ENCODE measurements at places on chromosomes 7 and 10.
A peak's percentile ranks its signal among the peaks of the same experiment; 100 is the strongest.

- DNase-seq: no peak
These were observed 621.3 kb downstream of the ANKRD7 start for GRCh38 chr7:118845791-118846190.

DNA sequence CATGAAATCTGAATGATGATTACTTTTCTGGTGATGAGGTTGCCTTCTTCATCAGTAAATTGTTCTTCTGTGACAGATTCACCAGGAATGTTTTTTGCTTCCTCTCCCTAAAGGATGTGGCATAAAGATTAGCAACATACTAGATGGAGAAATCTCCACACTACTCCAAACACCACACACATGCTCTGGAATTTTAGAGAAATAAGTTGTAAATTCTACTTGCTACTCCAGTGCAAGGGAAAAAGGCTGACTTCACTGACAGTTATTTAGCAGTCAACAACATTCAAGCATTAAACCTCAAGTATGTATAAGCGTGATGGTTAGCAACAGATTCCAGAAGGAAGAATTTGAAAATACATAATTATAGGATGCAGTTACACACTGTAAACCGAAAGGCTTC, 137.9 kb upstream of the CCDC6 start:
- no peak for DNase-seq

DNA sequence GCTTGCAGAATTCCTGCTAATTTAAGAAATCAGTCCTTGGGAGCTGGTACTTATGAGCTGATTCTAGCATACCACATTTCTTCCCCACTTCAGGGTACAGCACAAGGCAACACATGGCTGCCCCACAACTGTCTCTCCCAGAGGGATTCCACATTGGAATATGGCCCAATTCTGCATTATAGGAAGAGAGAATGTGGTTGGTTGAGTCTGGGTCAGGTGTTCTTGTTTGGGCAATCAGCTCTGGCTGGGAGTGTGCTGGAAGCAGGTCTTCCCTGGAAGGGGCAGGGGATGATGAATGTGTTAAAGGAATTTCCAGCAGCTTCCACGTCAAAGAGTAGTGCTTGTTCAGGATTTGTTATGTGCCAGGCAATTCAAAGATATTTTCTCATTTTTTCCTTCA, 95.7 kb downstream of the BUB3 start:
- DNase-seq: no peak

GRCh38 chr7:148699782-148700629, 1.3 kb downstream of the CUL1 start:
- no peak for DNase-seq

DNA sequence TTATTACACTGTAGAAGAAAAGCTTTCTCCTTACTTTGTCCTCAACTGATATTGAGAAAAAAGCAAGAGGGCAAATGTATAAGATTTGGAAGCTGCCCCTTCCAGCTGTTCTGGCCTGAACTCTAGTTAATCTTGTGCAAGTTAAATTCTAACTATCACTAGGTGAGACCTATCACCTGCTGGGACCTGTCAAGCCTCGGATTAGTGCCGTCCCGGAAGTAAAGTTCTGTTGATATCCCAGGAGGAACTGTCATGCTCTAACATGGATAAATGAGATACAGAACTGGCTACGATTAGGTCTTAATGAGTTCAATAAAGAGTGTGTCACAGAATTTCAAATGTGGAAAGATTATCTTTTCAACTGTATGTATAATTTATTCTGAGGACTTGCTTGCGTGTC, 1.2 kb upstream of the BPGM start:
- no peak for DNase-seq

GRCh38 chr7:137454767-137455166, 111.2 kb upstream of the PTN start:
- DNase-seq: peak; percentile 28

GRCh38 chr10:58653139-58653538, 140.5 kb downstream of the BICC1 start:
- DNase-seq: no peak

DNA sequence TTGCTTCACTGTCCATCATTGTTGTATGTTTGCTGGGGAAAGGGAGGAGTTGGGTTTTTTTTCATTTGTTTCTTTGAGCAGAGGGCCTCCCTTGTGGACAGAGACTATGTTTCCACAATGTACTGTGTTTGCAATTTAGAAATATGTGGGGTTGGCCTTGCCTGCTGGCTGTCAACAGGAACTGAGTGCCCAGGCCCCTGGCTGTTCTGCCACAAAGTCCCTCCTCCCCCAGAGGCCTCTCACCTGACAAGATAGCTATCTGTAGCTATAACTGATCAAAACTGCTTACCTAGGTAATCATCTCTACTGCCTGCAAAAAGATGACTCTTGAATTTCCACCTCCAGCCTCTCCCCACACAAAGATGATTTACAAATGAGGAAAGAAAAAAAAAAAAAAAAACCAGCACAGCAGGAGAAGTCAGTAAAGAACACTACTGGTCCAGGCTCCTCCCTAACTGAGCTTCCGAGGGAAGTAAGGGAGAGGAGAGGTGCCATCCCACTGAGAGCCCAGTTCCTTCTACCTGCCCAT, 121.8 kb downstream of the SGMS1 start:
- DNase-seq: no peak

DNA sequence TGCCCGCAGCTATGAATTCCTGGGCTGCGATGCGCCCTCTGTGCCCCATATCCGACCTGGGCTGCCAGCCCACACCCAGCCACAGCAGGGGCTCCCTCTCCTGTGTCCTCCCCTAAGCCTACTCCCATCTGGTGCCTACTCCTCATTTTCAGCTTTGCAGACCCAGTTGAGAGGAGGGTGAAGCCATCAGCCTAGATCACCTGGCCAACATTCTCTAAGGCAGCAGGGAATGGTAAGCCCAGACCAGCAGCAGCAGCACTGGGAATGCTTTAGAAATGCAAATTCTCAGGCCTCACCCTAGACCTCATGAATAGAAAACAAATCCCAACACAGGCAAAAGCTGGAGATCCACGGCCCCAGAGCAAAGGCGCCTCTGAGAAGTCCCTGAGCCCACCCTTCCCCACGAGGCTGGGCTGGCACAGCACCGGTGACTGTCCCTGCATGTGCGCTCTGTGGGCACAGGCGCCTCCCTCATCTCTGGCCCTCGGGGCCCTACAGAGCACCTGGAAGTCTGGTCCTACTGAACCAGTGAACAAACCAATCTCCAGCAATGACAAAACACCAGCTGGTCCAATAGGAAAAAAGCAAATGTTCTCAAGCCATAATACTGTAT, 161.4 kb downstream of the GFRA1 start:
- no peak for DNase-seq

GRCh38 chr10:117350909-117351308, 24.3 kb downstream of the PDZD8 start:
- no peak for DNase-seq
